Suppressor macrophage treated with lipopolysaccharide for 4 hours (primary cell): ENCODE measurements at places on chromosomes 2 and 18.
A peak's percentile ranks its signal among the peaks of the same experiment; 100 is the strongest.

- DNase-seq = no peak
Observed at GRCh38 chr2:230905448-230906421, 19.3 kb downstream of the GPR55 start.

GRCh38 chr2:10584843-10585475 is 104.8 kb downstream of the NOL10 start:
- DNase-seq = no peak

DNA sequence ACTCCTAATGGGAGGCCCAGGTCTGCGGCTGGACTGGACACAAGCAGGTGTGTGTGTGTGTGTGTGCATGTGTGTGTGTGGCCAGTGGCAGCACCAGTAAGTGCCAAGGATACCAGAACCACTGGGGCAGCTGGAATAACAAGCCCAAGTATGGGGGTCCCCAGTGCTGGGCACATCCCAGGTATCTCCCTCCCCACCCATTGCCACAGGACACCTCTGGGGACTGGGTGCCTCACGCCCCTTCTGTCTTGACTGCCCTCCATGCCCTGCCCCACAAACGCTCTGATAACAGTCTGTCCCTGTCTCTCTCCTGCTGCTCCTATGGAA is 9.0 kb downstream of the SPEG start:
- DNase-seq = no peak

DNA sequence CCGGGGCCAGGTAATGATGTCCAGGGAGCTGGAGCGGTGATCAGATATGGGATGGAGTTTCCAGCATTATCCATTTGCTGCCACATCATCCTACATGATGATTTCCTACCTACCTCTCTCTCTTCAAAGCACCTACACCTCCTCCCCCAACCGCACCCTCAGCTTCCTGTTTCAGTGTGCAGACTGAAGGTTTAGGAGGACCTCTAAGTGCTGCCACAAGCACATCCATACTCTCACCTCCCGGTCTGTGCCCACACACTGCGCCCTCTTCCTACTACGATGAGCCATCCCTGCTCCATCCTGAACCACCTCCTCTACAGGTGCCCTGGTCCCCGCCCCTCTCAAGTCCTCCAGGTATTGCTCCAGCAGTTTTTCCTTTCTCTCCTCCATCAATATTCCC is 123.7 kb downstream of the ALPK2 start:
- DNase-seq = no peak

DNA sequence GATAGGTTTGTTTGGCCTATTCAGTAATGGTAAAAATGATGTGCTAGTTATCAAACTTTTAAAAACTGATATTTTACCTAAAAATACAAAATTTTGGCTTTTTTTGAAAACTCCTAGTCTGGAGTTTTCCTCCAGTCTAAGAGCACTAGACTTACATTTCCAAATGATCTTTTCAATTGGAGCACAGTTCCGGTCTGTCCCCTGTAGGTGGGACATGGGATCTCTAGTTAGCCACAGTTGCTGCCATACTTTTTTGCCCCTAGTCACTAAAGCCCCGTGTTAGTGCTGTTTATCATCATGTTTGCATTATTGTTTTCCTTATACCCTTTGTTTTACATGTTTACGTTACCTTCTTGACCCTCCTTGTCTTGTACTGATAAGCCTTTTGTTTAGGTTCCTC is 52.4 kb downstream of the RELCH start:
- DNase-seq = no peak

- DNase-seq = no peak
Observed at GRCh38 chr2:238433941-238434845, 7.5 kb downstream of the ASB1 start.

- no peak for DNase-seq
Observed at GRCh38 chr2:239669181-239669898, 268.5 kb upstream of the HDAC4 start.

- no peak for DNase-seq
Observed at GRCh38 chr2:176260689-176261088, 8.6 kb upstream of the MTX2 start.

GRCh38 chr2:152336854-152337510 is 2.0 kb downstream of the FMNL2 start:
- peak; percentile 17 for DNase-seq

GRCh38 chr2:230814616-230815015 is 50.1 kb upstream of the ITM2C start:
- peak; percentile 25 for DNase-seq

DNA sequence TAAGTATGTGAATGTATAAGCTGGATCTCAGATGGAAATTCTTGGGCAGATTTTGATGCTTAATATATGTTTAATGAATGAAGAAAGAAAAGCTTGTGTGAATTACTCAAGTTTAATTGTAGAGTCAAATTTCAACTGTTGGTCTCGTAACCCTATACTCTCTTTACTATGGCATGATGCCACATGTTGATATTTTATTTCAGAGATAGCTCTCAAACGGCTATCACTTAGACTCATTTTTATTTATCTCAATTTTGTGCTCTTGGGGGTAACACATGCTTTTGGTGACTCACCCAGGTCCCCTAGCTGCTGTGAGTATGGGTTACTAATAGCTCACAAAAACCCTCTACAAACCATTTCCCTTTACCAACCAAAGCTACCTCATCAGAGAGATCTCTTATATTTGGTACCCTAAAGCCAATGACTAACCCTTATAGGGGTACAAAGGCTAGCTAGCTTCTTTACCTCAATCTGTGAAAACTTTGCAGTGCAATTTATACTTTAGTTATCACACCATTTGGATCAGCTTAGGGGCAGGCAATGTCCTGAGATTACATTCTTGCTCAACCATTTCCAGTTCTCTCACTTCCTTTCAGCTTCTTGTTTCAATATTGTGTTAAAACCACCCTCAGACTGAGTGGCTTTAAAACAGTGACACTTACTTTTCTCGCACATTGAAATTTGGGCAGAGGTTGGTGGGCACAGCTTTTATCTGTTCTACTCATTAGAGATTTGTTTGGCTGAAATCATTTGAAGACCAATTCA is 240.3 kb downstream of the CDH7 start:
- DNase-seq = no peak

DNA sequence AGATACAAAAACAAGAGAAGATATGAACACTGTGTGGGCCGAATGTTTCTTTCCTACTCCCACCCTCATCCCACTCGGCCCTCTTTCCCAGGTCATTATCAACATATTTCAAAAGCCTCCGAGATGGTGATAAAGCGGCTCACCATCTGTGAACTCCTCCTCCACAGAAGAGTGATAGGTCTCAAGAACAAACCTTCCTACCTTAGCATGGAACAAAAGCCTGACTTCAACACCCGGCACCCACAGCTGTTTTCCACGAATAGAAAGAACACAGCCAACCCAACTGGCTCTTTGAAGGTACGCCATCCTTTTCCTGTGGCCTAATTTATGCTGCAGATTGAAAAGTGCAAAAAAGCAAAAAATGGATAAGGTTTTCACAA is 28.8 kb downstream of the BCL2 start:
- no peak for DNase-seq

DNA sequence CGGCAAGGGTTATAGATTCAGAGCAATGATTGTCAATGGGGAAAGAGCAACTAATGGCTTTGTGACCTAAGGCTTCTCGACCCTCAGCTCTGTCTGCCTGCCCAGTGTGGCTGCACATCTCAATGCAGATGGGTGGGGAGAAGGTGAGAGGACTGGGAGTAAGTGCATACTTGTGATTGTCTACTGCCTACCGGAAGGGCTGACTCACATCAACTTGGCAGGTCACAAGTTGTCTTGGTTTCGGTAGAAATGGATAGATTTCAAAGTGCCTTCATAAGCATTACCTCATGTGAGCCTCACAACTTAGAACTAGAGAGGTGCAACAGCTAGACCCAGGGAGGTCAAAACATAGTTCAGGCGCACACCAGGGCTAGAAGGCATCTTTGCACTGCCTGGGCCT is 29.4 kb downstream of the STAT1 start:
- DNase-seq = no peak

GRCh38 chr2:82837588-82838304 is 1621.3 kb downstream of the SUCLG1 start:
- peak; percentile 28 for DNase-seq

DNA sequence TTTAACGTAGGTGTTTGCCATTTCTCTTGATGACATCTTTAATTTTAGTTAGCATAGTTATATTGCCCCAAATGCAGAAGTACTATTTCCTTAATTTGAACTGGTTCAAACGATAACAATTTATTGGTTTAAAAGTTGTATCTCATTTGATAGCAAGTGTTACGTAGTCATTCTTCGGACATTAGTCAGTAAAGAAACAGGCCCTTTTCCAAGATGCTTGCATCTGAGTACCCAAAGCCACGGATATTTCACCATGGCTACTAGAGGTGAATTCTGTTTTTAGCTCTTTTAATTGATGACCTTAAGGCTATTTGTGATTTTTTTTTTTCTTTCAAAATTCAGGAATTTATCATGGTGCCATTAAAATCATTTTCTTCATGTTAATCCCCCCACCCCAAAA is 32.1 kb downstream of the GLS start:
- DNase-seq = no peak

- peak; percentile 52 for DNase-seq
Observed at GRCh38 chr18:13268158-13269012, 49.8 kb downstream of the LDLRAD4 start.

DNA sequence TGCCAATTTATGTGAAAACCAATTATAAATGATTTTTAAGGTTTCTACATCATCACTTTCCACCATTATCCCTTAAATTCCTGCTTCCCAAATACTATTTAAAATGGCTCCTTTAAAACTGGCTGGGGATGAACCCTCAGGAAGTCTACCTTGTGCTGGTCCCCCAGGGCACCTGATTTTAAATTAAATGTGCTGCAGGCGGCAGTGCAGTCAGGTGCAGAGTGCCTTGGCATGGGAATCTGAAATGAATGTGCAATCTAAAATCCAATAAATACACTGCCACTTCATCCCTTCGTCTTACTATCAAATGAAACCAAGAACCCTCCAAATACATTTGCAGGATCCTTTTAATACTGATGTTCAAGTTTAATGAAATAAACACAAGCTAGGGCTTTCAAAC is 61.8 kb downstream of the C2orf76 start:
- DNase-seq = no peak

- no peak for DNase-seq
Observed at GRCh38 chr18:40063488-40063887, 1891.5 kb upstream of the PIK3C3 start.

DNA sequence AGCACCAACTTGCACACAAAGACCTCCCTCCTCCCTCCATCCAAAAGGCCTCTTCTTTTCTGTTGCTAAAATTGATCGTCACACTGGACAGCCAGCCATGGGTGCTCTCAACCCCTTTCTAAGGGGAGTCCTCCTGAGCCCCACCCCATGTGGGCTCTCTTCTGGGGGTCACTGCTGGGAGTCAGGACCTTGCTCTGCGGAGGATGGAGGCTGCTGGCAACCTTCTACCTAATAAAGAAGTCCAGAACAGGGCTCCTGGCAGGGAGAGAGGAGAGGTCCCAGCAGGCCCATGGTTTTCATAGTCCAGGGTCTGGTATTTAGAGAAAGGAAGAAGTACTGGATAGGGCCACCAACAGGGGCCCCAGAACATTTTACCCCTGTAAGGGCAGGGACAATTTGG is 67.6 kb upstream of the OTOS start:
- DNase-seq = no peak

DNA sequence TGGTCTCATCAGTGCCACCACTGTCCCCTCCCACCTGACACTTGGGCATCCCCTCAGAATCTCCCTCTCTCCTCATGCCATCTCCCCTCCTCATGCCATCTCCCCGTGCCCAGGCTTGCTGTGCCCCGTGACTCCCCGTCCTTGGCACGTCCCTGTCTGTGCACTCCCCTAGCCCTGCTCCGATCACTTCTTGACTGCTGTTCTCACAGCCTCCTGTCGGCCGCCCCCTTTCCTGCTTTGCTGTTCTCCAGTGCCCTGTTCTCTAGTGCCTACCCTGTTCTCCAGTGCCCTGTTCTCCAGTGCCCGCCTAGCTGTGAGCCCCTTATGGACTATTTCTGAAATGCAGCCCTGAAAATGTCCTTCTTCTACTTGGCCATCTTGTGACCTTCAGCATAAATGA is 253.8 kb downstream of the ALPK2 start:
- DNase-seq = no peak

DNA sequence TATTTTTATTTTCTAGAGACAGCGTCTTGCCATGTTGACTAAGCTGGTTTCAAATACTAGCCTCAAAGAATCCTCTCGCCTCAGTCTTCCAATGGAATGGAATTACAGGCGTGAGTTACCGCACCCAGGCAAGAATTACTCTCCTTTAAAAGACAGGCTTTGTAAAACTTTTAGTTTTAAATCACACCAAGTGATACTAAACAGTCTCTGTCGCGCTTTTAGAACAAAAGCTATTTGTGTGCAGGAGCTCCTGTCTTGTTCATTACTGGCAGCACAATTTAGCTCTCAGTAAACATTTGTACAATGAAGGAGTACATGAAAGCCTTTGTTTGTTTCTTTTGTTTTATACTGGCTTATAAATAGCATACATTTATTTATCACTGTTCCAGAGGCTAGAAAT is 1719.2 kb upstream of the PIK3C3 start:
- DNase-seq = no peak

DNA sequence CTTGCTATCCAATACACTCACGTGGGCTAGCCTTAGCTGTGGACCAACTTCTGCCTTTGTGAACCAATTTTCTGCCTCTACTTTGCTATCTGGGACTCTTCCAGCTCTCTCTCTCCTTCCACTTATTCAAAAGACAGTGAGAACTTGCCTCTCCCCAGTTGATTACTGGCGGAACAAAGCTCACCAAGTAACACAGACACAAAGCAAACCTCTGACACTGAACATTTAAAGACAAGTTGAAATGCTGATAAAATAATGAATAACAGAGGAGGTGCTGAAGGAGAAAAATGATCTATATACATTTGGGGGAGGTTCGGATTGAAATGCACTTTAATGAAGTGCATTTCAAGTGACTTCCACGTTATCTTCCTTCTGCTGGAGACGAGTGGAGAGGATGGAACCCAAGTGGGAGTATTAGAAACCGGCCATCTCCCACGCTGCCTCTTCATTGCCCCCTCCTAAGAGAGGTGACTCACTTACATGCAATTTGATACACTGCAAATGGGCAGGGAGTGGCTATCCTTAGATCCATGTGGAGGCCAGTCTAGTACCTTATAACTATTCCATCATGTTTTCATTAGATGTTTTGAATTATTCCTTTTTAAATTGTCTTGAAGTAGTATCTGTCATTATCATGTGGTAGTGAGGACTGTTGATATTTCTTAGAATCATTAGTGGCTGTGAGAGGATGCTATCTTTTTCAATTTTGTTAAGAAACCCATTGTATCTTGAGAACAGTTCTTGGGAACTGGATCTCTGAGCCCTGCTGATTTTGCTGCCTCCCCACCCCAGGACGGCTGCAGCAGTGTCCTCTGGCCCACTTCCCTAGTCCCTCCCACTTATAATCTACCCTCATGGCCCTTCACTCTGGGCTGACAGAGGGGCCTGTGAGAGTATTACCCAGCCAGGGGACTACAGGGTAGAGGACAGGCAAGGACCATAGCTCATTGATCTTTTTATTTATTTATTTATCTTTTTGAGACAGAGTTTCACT is 6.0 kb upstream of the GLI2 start:
- DNase-seq = no peak

- DNase-seq = no peak
Observed at GRCh38 chr2:8489221-8489620, 192.6 kb upstream of the ID2 start.
